RCC 7860 (cell line): ENCODE measurements at places on chromosomes 4 and X.

DNA sequence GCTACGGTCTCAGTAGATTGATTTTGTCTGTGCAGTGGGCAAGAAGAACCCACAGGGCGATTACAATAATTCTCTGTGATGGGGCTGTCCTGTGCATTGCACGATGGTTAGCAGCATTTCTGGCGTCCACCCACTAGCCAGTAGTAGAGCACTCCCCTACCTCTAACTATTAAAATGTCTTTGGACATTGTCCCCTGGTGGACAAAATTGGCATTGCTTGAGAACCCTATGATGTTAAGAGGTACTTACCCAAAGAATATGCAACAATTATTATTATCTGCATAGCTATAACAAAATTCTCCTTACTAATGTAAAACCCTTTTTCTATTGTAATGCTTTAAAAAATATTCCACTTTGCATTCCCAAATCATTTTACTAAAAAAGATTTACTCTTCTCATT, 109.5 kb upstream of the VCX3A start:
- DNase-seq = peak; percentile 4

DNA sequence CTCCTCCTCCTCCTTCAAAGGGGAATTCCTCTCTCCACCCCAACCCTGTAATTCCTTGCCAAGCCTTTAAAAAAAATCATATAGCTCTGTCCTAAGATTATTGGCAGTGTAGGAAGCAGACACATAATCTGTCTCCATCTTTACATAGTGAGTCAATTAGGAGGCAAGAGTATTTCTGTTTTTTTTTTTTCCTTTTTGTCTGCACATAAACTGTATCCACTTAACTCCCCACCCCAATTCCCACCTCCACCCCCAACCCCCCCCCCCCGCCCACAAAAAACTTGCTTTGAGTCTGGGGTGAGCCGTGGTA, 182.5 kb downstream of the RASL11B start:
- DNase-seq = no peak

- DNase-seq = peak; percentile 9
Measured at GRCh38 chr4:144787365-144788258, 141.7 kb downstream of the HHIP start.

DNA sequence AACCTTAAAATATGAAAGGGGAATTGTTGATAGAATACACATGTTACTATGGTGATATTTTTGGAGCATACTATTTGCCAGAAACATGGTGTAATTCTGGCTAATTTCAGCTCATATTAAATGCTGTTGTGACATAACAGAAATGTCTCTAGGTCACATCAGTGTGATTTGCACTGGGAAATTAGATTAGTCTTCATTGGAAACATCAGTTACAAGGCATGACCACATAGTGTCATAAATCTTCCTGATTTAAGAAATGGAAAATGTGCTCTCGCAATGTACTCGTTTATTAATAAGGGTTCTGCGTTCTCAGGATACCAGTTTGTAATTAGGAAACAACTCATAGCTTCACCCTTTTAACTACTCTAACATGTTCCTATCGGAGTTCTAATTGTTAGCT, 72.9 kb upstream of the GYPA start:
- no peak for DNase-seq

GRCh38 chrX:72021975-72022374, 109.7 kb downstream of the RTL5 start:
- DNase-seq = no peak

GRCh38 chr4:145936997-145937901, 1.4 kb downstream of the ZNF827 start:
- peak; percentile 48 for DNase-seq

GRCh38 chr4:189355590-189355989, 585.1 kb upstream of the FRG1 start:
- DNase-seq = no peak

- peak; percentile 64 for DNase-seq
Measured at GRCh38 chrX:10190367-10190766, 33.6 kb downstream of the CLCN4 start.

- DNase-seq = peak; percentile 67
Measured at GRCh38 chr4:148795156-148795864, 353.1 kb upstream of the NR3C2 start.

GRCh38 chrX:19709812-19710518, 177.4 kb downstream of the SH3KBP1 start:
- peak; percentile 93 for DNase-seq

GRCh38 chr4:165945991-165946390, 73.0 kb downstream of the TLL1 start:
- no peak for DNase-seq

DNA sequence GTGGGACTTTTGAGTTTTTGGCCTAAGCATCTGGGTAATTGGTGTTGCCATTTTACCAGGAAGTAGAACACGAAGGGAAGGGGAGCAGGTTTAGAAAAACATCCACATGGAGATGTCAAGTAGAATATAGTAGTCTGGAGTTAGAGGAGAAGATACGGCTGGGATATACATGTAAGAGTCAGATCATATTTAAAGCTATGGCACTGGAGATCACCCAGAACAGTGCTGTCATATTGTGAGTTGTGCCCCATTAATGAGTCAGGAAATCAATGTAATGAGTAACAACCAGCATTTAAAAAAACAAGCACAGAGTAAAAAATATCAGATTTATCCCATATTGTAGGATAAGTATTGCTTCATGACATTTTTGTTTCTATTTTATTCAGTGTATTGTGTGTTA, 4.2 kb downstream of the GSTCD start:
- DNase-seq = no peak

DNA sequence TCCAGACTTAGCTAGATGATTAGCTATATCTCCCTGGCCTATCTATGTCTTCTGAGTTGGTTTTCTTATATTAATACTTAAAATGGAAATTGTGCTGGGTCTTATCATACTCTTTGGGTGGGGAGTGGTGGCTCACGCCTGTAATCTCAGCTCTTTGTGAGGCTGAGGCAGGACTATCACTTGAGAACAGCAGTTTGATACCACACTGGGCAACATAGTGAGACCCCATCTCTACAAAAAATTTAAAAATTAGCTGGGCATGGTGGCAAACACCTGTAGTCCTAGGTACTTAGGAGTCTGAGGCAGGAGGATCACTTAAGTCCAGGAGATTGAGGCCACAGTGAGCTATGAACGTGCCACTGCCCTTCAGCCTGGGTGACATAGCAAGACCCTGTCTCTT, 30.4 kb downstream of the WDFY3 start:
- no peak for DNase-seq

- no peak for DNase-seq
Measured at GRCh38 chr4:8156617-8157016, 2.0 kb downstream of the ABLIM2 start.

- no peak for DNase-seq
Measured at GRCh38 chr4:144204431-144204830, 63.9 kb upstream of the GYPA start.

- no peak for DNase-seq
Measured at GRCh38 chr4:130293692-130294091, 1197.7 kb downstream of the C4orf33 start.

GRCh38 chrX:1449036-1449822, 3.5 kb downstream of the ASMTL start:
- no peak for DNase-seq

- DNase-seq = no peak
Measured at GRCh38 chr4:21543514-21543913, 405.1 kb downstream of the KCNIP4 start.

- DNase-seq = no peak
Measured at GRCh38 chrX:43386875-43387274, 269.2 kb upstream of the MAOA start.

- DNase-seq = no peak
Measured at GRCh38 chr4:2322227-2322626, 60.3 kb upstream of the MXD4 start.

DNA sequence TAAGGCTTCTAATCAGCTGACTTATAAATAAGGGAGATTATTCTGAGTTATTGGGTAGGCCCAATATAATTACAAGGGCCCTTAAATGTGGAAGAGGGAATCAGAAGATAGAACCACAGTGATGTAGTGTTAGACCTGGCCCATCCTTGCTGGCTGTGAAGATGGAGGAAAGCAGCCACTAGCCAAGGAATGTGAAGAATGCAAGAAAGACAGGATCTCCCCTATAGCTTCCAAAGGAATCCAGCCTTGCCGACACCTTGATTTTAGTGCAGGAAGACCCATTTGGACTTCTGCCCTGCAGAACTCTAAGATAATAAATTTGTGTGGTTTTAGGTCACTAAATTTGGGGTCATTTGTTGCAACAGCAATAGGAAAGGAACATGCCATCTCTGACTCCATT, 150.6 kb downstream of the SPATA18 start:
- no peak for DNase-seq

DNA sequence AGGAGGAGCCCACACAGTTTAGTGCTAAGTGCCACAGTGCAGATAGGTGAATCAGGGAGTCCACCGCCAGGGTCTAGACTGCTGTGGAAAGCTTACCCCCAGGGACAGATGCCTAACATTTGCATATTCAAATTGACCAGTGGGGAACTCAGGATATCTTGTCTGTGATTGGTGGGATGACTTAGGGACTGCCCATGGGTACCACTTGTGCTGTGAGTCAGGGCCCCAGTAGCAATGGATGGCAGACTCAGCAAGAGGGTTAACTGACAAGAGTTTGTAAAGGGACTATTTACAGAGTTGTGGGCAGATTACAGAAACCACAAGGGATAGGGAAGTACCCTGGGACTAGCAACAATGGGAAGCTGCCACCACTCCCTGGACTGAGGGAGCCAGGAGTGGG, 282.1 kb downstream of the BCOR start:
- DNase-seq = peak; percentile 32

DNA sequence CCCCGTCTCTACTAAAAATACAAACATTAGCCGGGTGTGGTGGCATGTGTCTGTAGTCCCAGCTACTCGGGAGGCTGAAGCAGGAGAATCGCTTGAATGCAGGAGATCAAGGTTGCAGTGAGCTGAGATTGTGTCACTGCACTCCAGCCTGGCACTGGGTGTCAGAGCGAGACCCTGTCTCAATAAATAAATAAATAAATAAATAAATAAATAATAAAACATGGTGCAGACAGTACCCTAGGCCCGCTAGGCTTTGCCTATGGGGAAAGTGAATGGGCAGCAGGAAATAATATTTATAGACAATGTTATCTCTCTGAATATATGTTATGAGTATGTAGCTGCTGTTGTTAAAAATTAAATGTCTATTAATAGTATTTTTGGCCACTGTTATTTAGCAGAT, 130.4 kb downstream of the LARP7 start:
- DNase-seq = no peak

DNA sequence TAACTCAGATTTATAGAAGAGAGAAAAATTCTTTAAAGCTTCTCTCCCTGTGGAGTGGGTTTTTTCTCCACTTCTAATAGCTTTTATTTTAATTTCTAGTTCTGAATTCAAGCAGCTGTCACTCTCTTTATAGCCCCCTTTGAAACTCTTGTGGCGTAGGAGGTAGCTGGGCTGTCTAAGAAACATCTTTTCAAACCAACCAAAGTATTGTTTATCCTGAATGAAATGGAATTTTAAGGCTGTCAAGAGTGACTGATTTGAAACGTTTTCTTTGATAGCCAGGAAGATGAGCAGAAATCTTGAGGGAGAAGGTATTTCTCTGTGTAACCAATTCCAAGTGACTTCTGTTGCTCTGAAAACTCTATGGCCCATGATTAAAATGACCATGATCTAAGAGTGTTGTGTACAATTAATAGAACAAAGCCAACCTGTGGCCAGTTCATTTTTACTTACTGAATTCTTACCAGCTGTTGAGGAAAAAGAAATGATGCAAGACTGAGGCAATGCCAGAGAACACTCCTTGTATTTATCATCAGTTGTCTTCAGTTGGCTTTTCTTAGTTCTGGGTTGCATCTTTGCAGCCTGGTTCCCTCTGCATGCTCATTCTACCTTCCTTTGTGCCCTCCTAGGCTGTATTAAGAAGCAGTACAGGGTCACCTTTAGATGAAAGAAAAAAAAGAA, 298.4 kb downstream of the ARHGAP10 start:
- DNase-seq = no peak

DNA sequence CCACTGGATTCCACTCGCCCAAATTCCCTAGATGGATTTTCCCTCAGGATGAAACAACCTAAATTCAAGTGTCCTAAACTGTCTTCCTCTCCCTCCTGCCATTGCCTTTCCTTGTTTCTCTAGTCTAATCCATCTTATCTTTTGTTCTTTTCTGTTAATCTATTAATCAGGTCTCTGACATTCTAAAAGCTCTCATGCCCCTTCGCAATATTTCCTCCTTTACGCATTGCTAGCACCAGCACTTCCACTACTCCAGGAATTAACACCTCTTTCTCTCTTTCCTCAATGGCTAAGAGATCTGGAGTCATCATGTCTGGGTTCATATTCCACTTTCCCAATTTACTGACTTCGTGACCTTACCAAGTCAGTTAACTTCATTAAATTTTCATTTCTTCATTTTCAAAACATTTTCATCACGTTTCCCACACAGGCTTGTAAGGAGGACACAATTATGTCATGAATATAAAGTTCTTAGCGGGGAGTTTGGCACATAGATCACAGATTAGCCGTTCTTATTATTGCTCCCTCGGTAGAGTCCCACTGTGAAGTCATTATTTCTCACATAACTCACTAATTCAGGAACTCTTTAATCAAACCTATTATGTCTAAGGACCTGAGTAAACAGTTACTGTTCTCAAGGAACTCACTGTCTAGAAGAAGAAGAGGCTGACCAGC, 45.3 kb downstream of the FAT4 start:
- DNase-seq = no peak

DNA sequence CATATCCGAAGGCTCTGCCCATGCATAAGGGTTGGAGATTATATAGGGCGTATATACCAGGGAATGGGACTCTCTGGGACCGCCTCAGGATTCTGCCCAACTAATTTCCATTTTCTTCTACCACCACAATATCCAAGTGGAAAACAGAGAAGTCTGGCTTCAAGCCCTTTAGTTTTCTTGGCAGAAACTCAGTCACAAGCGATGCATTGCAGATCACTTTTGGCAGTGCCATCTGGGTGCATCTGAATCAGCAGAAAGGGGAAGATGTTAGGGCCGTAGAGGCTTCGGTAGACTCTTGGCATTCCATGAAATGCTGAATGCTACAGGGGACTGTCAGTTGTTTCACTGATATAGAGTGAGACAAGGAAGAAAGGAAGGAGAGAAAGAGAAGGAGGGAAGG, 94.1 kb upstream of the FAM9B start:
- no peak for DNase-seq

- no peak for DNase-seq
Measured at GRCh38 chr4:8373270-8373972, 67.1 kb downstream of the ACOX3 start.

GRCh38 chrX:9824554-9824953, 38.3 kb downstream of the SHROOM2 start:
- no peak for DNase-seq

- no peak for DNase-seq
Measured at GRCh38 chrX:71660562-71661416, 6.6 kb upstream of the LOC101059915 start.

DNA sequence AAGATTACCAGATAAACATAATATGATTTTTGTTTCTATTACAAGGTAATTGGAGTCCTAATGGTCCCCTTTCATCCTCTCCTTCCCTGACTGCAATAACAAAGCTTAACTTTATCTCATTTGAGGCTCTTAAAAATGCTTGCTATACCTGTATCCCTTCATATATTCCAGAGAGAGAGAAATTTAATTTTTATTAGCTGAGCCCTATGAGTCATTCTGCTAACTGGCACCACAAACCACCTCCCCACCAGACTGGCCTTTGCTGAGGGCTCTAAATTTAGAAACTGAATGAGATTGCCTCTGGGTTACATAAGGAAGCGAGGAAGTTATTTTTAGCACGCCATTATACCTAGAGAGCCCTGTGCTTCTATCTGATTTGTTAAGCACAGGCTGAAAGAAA, 27.4 kb downstream of the CBLL2 start:
- no peak for DNase-seq

GRCh38 chrX:45775468-45775867, 574.8 kb upstream of the DIPK2B start:
- peak; percentile 50 for DNase-seq
